ENCODE measurements at places on chromosomes 4 and X. TPM values are rescaled to one million over a fixed set of nuclear protein-coding genes. Genes with fewer than 3 reads are reported as not detected.
A peak's percentile ranks its signal among the peaks of the same experiment; 100 is the strongest.

The SHOX gene
- not detected for total RNA-seq

The MFAP3L gene
- total RNA-seq: 1.0 TPM

The EGFL6 gene
- total RNA-seq: not detected

DNA sequence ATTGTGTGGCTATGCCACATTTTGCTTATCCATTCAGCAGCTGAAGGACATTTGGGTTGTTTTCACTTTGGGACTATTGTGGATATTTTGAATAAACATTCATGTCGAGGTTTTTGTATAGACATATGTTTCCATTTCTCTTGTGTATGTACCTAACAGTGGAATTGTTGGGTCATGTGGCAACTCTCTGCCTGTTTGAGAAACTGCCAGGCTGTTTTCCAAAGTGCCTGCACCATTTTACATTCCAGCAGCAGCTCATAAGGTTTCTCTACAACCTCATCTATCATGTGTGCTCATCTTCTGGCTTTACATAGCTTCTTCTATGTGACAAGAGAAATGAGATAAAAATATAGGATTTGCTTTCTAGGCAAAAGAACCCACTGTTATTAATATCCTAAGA is 29.5 kb upstream of the TSPAN5 start:
- no peak for DNase-seq
- H3K36me3 ChIP-seq: no peaks in the 10 kb centered on the region
- no peaks in the 10 kb centered on the region for H3K4me1 ChIP-seq

GRCh38 chr4:73308286-73308685 is 49.7 kb upstream of the ANKRD17 start:
- no peak for DNase-seq
- H3K4me1 ChIP-seq: no peaks in the 10 kb centered on the region
- no peak overlapping the region for H3K4me3 ChIP-seq

DNA sequence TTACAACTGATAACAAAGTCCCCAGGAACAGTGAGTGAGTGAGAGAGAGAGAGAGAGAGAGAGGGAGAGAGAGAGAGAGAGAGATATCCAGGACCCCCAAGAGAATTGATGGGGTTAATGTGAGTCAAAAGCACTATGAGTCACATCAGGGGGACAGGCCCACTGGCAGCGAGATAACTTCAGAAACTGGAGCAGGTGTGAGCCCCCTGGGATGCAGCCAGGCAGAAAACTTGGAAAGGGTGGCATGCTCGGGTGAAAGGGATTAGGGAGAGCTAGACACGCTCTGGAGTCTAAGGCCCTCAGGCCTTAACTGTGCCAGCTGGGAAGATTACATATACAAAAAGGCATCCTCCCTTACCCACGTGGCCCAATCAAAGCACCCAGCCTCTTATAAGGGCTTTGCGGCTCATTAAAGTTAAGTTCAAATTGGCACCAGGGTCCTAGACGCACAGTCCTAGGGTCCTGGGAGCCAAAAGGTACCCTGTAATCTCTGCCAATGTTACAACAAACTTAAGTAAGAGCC is 841 bp downstream of the ACOT9 start:
- H3K36me3 ChIP-seq: peaks cover 5% of the 10 kb centered on the region
- peaks cover 34% of the 10 kb centered on the region for H3K4me1 ChIP-seq
- peak overlapping the region; percentile 92 for H3K27ac ChIP-seq
- no peaks in the 10 kb centered on the region for H3K27me3 ChIP-seq

Data from activated B cell treated with CpG ODN at 0.5 μM for 24 hours (primary cell).